WTC11 (cell line): ENCODE measurements at places on chromosomes 11 and 22.

- DNase-seq: no peak
These were observed 68.2 kb downstream of the CASP12 start for GRCh38 chr11:104830080-104830479.

- no peak for DNase-seq
These were observed 127.5 kb downstream of the APIP start for GRCh38 chr11:34788642-34789041.

- DNase-seq: no peak
These were observed 57.5 kb downstream of the ABTB2 start for GRCh38 chr11:34300026-34300925.

DNA sequence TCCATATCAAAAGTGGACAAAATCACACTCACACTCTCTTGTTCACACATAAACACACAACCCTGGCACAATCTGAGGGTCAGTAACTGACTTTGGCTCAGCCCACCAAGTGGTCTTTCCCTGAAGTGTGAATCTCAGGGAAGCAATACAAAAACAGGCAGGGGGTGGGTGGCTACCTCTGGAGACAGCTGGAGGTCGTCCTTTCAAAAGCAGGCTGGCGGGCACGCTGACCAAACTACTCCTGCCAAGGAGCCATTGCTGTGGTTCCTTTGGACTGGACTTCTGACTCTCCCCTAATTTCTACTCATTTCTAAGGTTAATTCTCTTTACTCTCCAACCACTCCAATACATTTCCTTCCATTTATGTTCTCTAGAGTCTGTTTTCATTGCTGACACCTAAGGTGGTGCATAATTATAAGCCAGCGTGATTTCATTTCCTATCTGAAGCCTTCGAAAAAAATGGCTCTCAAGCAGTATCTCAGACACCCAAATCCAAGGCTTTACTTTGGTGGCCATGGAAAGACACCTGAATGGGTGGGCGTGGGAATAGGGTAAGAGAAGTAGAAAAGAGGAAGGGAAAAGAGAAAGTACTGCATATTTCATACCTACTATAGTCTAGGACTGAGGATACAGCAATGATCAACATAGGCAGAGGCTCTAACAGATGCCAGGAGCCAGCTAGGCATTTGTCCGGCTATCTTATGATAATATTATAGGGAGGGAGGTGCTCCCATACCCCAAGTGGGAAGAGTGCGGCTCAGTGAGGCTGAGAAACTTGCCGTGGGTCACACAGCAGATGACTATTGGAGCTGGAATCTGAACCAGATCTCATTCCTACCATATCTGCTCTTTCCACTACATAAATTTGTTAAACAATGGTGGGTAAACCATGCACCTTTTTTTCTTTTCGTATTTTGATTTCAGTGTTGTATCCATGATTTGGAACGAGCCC, 22.0 kb downstream of the FZD4 start:
- DNase-seq: no peak

GRCh38 chr11:9002920-9003572, 755 bp downstream of the NRIP3 start:
- DNase-seq: no peak

DNA sequence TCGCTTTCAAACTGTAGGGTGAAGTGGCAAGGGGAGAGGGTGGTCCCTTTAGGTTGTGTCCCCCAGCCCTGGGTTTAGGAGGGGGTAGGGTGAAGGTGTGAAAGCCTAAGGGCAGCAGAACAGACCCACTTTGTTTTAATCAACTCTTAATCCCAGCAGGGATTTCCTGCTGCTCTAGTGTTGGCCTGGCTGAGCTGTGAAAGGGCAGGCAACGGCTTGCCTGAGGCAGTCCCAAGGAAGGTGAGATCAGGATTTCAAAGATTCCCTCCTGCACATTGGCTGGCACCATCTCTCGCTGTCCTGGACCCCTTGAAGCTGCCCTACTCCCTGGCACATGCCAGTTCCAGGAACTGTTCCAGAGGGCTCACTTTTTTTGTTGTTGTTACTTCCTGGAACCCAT, 221.3 kb downstream of the INSC start:
- DNase-seq: peak; percentile 12

DNA sequence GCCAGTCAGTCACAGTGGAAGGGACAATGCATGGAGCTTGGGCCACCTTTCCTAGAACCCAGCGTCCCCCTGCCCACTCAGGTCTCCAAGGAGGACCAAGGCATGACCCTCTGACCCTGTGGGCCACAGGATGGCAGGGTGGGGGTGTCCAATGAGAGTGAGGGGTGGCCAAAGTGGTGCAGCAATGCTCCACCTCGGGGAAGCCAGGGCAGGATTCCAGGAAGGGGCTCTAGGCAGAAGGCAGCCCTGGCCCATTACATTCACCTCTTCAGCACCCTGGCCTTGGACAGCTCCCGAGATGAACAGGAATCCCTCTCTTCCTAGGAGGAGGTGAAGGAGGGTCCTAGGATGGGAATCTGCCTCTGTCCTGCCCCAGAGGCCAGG, 597.5 kb downstream of the BRD1 start:
- peak; percentile 73 for DNase-seq

GRCh38 chr11:80727315-80727714, 1286.5 kb upstream of the TENM4 start:
- peak; percentile 43 for DNase-seq

GRCh38 chr11:114478768-114479167, 39.5 kb downstream of the REXO2 start:
- no peak for DNase-seq

GRCh38 chr22:39594411-39594810, 23.9 kb downstream of the CACNA1I start:
- no peak for DNase-seq
